AG09309 (cell line): ENCODE measurements at places on chromosomes 3 and 15.

DNA sequence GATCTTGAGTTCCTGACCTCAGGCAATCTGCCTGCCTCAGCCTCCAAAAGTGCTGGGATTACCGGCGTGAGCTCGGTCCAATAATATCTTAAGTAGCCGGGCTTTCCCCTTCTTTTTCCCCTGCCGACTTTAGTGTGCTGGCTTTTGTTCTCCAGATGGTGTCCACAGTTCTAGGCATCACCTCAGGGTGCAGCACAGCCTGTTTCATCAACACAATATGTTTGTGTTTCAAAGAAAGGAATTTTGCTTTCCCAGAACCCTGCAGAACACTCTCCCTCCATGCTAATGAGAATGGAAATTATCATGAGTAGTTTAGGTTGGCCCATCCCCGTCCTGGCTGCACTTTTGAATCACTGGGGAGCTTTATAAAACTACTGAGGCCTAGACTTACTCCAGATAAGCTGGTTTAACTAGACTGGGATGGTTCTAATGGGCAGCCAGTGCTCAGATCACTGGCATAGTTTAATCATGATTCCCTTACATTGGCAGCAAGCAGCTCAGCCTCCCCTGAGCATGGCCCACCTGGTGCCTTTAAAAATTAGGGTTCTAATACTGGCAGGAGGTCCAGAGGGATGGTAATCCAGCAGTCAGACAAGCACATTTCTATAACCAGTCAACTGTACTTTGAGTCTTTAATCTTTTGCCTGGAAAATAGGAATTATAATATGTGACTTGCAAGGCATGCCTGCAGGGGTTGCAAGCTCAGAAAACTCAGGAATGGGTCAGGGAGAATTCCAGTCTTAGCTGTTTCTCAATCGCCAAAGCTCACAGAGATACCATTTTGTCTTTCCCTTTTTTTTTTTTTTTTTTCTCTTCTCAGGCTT, 127.6 kb upstream of the RASGRP1 start:
- no peak for DNase-seq

DNA sequence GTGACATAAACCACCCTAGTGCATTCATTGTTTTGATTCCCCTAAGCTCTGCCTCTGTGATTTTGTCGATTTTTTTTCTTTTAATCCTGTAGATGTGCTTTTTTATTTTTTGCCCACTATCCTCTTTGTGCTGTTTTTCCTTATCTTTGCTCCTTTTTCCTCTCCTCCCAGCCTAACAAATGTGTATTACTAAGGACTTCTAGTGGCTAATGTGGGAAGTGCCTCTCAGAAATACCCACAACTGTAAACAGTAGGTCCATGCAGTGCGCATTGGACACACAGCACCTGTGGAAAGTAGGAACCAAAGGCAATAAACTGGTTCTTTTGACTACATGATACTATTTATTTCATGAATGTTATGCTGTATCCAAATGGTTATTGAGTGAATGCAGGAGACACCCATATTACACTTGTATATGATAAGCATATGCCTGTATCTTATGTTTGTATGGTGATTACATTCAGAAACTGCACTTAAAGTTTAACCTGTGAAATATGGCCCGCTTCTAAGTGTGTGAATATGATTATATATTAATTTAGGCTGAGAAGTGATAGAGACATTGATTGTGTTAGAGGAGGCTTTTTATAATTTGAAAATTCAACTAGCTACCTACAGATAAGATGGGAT, 147.8 kb downstream of the PLCL2 start:
- DNase-seq: no peak

GRCh38 chr15:92385096-92385495, 8.6 kb upstream of the ST8SIA2 start:
- DNase-seq: peak; percentile 14

DNA sequence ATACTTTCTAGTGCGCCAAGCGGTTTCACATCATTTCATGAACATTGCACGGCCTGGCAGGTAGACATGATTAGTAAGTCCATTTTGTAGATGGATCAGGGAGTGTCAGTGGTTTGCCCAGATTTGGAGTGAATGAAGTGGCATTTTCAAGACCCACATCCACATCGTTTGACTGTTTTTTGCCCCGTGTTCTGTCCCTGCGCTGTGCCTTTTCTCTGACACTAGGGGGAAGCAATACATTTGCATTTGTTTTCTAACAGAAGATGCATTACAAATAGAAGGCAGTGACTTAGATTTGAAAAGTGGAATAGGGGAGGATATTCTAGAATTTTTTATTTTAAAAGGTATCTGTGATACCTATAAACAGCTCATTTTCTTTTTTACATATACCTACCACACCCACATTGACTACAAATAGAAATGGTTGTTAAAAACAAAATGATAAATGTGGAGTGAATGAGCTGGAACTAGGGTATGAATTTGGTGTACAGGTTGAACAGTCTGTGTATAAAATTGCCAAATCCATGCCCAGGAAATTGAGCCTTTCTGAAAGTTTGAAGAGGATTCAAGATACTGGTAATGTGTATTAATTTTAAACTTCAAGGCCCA, 98.0 kb downstream of the USP13 start:
- no peak for DNase-seq

DNA sequence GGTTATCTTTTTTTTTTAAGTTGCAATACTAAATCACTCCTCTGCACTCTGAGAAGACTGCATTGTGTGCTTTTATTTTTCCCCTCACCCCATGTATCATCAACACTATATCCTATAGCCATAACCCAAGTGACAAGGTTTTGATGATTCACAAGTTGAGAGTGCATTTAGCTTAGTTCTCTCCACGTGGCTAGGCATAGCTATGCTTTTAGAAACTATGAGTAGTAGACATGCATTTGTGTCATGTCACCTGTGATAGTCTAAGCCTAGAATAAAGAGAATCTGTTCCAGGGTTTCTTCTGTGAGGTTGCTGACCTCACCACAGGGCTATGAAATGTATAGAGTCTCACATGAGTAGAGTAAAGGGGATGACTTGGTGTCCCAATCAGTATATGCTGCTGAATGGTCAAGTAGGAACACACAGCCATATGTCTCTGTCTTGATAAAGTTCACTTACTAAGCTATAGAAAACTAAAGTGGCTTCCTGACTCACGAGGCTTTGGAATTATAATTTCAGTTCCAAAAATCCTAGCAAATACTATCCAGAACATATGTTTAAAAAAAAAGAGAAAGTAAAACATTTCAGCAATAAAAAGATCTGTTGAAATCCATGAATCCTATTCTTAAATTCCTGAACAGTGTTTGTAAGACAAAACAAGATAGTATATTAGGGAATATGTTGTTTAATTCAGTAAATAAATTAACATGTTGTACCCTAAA, 206.3 kb downstream of the LSAMP start:
- no peak for DNase-seq

DNA sequence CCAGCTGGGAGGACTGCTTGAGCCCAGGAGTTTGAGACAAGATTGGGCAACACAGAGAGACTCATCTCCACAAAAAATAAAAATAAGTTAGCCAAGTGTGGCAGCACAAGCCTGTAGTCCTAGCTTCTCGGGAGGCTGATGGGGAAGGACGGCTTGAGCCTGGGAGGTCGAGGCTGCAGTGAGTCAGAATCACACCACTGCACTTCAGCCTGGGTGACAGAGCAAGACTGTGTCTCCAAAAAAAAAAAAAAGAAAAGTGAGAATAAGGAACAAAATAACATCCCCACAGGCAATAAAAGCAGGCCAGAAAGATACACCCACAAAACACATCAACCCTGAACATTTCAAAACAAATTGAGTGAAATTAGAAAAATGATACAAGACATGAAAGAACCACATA, 48.7 kb upstream of the OCA2 start:
- no peak for DNase-seq

DNA sequence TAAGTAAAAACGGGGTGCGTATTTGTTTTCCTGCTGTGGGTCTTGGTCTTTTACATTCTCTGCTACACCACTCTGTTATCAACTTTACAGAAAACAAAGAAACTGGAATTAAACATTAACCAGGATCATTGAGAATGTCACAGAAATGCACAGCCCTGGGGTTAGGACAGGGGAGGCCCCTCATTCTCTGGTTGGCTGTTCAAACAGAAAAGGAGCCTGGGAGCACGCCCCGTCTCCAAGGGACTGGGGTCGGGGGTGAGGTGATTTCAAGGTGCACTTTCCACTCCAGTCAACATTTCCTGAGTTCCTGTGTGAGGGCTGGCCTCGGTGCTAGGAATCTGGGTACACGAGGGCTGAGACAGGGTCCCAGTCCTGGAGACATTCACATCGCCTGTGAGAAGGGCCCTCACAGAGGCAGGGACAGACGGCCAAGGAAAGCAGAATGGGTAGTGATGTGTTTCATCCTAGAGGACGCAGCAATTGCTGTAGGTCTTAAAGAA, 30.3 kb downstream of the CPN2 start:
- no peak for DNase-seq

- DNase-seq: no peak
Observed at GRCh38 chr3:167606836-167607235, 46.9 kb downstream of the WDR49 start.

DNA sequence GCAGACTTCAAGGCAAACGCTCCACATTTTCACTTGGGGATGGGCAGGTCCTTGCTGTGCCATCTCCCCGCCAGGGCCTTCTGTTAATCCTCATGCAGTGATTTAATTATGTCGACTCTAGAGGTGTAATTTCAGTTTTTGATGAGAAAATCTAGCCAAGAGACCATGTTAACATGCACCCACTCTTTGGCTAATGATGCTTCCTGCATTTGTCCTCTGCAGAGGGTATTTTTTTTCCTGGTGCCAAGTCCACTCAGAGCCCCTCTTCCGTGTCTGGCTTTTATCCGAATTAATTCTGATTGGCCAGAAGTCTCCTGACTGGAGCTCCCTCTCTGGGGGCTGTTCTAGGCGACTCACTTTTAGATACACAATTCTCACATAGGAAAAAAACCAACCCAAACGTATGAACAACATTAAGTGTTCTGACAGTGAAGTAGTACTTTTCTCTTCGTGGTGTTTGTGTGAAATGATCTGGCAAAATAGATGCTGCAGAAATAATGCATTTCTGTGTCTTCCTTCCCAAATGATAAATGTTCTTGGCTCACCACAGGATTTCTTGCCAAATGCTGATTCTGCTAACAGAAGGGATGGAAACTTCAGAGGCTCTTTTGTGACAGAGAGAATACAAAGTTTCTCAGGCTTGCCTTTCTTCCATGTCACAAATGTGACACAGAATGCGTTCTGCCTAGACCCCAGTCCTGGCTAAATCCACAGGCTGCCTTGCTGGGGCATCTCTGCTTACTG, 190.0 kb downstream of the CACNA2D3 start:
- DNase-seq: no peak

- no peak for DNase-seq
Observed at GRCh38 chr15:92343924-92344643, 49.6 kb upstream of the ST8SIA2 start.

- no peak for DNase-seq
Observed at GRCh38 chr3:62142331-62143085, 230.8 kb downstream of the FEZF2 start.

DNA sequence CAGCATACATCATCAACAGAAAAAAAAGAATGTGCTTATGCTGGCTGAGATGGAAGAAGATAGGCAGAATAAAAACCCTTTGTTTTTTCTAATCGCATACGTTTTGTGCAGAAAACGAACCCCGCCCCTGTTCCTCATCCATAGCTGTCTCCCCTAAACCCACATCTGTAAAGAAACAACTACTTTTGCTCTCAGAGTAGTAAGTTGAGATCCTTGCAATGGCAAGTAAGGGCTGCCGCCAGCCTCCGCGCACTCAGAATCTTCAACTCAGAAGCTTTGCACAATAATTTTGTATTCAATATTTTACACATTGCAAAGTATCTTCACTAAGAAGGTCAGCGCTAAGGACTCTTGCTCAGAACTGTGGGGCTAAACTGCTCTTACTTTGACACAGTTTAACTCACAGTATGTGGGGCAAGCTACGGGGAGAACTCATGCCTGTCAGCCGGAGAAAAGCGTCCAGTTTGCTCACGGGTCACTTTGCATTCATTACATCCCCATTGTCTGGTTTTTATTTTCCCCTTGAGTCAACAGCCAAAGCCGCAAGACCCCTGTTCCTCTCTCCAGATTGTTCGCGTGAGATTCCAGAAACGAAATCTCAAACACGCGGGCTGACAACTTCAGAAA, 1.0 kb downstream of the LYSMD4 start:
- no peak for DNase-seq

DNA sequence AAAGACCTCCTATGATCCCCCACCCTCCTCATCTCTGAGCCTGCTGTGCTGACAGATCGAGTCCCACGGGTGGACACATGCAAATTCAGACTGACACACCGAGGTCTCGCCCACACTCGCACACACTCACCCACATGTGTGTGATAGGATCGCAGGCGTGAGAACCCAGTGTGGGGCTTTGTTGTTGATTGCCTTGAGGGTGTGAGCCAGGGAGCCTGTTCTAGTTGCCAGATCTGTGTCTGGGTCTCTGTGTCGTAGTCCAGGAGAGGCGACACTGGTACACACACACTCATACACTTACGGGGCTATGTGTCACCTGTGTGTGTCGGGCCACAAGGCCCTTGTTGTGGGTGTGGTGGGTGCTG, 2.0 kb downstream of the EPHB3 start:
- DNase-seq: no peak

DNA sequence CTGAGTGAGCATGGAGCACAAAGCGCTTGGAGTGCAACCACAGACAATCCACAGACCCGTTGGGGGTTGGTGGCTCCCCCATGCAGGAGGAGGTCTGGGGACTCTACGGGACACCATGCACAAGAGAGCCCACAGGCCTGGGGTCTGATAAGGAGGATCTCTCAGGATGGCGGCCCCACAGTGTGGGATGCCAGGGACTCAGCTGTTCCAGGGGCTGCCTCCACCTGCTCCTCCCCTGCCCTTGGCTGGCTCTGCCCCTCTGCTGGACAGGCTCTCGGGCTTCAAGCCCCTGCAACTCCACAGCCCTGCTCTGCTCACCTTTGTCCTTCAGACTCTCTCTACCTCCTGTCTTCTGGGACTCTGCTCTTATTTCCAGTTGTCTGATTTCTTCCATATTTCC, 184.5 kb upstream of the CHRNA7 start:
- no peak for DNase-seq

GRCh38 chr3:13452490-13453335, 27.4 kb upstream of the HDAC11 start:
- DNase-seq: peak; percentile 18

DNA sequence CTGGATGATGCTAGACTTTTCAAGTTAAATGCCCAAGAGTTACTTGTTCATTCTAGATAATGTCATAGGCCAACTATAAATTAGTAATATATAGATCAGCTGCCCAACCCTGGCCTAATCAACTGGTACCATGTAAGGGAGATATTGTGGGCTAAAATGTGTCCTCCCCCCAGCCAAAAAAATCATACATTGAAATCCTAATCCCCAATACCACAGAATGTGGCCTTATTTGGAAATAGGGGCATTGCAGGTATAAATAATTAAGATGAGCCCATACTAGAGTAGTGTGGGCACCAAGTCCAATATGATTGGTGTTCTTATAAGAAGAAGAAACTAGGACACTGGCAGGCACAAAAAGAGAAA, 92.5 kb downstream of the RPL22L1 start:
- no peak for DNase-seq
